ENCODE measurements at places on chromosomes 3 and 15.

GRCh38 chr3:119774444-119774843 is 7.5 kb upstream of the NR1I2 start:
- DNase-seq = no peak

- DNase-seq = no peak
Measured at GRCh38 chr15:96187341-96188305, 142.9 kb upstream of the NR2F2 start.

- peak; percentile 84 for DNase-seq
Measured at GRCh38 chr15:48112242-48112641, 8.5 kb upstream of the SLC24A5 start.

GRCh38 chr15:35271371-35272043 is 186.4 kb upstream of the NANOGP8 start:
- peak; percentile 9 for DNase-seq

DNA sequence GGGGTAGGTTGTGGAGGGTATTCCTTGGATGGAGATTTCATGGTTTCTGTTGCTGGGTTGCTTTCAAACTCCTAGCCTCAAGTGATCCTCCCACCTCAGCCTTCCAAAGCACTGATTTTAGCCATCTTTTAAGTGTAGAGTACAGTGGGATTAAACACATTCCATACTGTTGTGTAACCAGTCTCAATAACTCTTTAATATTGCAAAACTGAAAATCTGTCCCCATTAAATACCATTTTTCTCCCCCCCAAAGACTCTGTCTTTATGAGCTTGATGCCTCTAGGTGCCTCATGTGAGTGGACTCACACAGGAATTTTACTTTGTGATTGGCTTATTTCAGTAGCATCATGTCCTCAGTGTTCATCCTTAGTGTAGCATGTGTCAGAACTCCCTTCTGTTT is 74.7 kb upstream of the ATP10A start:
- no peak for DNase-seq

DNA sequence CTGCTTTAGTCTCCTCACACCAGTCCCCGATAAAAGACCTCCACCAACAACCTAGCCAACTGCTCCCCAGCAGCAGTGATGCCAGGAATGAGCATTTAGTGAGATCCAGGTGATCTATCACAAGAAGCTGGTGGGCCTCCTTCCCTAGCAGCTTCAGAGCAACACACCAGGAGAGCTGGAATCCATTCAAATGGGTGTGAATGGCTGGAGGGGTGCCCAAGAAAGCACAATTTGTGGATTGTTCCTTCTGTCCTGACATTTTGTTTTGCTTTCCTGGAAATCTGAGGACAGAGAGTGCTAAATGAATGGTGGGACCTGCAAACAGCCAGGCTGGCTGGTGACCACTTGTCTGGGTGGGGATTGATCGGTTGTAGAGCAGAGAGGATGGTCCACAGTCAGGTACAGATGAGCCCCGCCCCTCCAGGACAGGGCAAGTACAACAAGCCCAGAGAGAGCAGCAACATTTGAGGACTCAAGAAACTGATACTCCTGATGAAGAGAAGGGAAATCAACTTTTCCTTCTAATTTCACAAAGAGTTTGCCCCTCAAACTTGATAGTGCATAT is 316.8 kb downstream of the VPS13C start:
- DNase-seq = no peak

- DNase-seq = no peak
Measured at GRCh38 chr3:29594261-29594660, 313.4 kb downstream of the RBMS3 start.

DNA sequence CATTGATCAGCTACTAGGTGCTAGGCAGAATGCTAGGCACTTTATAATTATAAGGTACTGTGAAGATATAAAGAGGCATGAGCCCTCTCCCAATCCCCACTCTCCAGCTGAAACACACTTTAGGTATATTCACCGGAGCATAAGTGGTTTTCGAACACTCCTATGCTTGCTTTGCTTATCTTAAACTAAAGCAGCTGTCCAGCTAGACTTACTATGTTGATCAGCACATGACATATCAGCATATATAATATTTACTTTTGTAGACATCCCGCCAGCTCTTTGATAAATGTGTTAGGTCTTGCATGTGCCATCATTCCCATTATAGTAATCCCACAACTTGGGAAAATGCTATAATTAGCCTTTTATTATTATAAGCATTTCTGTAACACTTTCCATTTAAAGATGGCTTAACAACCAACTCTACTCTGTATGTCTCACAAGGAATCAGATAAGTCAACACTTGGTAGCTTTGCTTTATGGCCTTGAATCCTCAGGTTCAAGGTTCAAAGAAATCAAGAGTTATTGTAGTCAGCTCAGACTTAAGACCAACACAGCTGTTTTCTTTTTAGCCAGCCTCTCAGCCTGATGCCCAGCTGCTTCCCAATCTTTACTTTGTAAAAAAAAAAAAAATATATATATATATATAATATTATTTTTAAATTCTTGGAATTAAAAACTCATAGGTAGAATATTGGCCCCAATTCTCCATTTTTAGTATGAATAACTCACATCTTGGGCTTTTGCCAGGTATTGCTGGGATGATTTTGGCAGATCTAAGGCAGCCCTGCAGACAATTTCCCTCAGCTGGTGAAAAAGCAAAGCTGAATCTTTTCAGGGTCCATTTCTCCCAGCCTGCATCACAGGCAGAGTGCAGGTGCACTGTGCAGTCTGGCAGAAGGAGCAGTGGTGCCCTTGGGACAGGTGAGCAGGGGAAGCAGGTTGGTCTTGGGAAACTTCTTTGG is 104.2 kb downstream of the THRB start:
- peak; percentile 9 for DNase-seq

- DNase-seq = peak; percentile 85
Measured at GRCh38 chr3:142888099-142888480, 793 bp downstream of the PCOLCE2 start.
